ENCODE measurements at places on chromosomes 6 and 20.

DNA sequence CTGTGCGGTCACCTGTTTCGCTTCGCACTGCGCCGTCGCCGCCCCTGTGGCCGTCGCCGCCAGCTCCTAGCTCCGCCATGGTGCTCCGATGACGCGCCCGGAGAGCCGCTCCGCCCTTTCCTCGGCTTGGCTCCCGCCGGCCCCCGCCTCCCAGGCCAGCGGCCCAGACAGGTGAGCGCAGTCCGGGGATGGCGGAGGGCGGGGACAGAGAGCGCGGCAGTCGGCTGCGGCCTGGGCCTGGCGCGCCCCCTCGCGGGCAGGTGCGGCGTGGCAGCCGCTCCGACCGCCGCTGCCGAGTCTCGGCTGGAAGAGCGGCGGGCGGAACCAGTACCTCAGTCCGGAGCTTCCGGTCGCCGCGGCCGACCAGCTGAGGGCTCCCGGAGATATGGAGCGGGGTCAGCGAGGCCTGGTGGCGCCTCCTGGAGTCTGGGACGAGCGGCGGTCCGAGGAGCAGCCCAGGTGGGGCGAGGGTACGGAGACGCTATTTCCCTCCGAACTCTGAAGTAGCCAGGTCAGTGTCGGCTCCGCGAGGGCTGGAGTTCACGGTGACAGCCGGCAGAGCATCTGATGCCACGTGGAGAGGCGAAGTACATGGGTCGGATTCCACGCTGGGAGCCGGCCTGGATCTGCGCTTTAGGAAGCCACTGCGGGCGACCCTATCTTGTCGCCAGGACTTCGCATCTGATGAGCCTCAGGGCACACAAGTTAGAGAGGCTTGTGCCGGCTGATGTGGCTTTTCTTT lies at the start of gene MAP7:
Gene MAP7, minus strand, starts transcription at position 93 of the 742 bp plus-strand sequence. Its CDS starts 14 bp downstream, at position 79.
- peak; percentile 55 for DNase-seq

DNA sequence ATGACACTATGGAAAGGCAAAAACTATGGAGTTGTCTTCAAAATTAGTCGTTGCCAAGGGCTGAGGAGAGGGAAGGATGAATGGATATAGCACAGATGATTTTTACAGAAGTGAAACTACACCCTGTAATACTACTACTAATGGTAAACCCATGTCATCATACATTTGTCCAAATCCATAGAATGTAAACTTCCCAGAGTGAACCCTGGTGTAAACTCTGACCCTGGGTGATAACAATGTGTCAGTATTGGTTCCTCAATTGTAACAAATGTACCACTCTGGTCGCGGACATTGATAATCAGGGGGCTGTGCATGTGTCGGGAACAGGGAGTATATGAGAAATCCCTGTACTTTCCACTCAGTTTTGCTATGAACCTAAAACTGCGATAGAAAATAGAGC lies 72.2 kb downstream of the CNBD2 start:
- no peak for DNase-seq

GRCh38 chr6:101595276-101595675 lies 201.8 kb downstream of the GRIK2 start:
- no peak for DNase-seq

- DNase-seq, result peak; percentile 92
These were observed at the start of gene SPATA2 for GRCh38 chr20:49915380-49916145. TSS of gene SPATA2 (minus strand) at chr20:49915529. CDS start at chr20:49908490, 7,039 bp downstream.

- no peak for DNase-seq
These were observed 53.0 kb upstream of the AIG1 start for GRCh38 chr6:143007646-143008045.

GRCh38 chr20:4569092-4569491 lies 152.6 kb upstream of the PRND start:
- DNase-seq, result no peak

DNA sequence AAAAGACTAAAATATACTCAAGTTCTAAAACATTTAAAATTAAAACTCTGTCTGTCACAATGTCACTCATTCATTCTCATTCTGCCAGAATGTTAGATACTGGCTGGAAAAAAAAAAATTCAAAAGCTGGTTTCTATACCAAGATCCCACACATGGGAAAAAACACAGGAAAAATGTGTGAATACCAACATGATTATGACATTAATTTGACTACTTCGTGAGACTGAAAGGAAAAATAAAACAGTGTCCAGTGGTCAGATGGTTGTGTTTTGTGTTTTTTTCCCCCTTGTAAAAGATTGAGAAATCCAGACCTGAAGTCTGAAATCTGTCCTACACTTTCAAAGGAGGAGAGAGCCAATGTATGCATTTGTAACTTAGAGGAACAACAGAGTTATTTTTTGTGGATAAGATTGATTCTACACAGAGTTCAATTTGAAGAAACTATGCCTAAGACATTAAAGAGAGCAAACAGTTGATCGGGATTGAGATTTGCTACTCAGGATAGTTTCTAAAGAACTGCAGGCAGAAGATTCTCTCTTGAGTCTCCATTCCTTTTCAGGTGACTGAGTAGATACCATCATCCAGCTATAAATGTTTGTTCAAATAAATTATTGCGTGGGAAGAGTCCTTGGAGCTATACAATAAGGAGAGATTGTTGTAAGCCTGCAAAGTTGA lies 39.2 kb upstream of the TXLNB start:
- no peak for DNase-seq

DNA sequence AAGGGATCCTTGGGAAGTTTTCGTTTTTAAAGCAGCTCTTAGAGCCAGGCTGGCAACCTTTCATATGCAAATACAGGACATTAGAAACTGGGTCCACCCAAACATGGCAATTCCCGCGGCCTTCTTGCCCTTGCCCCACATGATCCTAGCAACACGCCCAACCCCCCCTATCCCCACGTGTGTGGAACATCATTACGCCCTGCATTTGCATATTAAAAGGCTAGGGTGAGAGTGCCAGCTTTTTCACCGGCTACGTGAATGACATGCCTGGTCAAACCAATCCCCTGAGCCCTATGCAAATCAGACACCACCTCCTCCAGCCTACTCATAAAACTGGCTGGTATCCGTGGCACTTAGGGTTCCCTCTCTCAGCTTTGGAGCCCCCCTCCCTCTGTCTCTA lies 88.1 kb downstream of the TNFRSF21 start:
- DNase-seq, result no peak

DNA sequence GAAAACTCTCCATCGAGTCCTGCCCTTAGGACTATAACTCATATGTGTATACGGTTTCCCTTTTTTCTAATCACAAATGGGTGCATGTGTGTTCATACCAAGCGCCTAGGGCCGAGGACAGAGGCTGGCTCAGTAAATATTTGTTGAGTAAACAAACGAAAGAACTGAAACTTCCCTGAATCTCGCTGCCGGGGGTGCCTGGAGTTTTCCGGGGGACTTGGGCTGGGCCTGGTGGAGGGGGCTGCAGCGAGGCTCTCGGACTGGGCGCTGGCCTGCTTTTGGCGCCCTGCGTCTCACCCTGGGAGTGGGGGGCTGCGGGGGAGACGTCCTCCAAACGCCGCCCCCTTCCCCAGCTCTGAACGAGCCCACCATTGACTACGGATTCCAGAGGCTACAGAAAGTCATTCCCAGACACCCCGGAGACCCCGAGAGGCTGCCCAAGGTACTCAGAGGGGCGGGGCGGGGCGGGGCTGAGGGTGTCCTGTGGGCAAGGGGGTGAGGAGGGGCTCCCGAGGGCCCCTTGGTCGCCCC lies 49.0 kb downstream of the CPXM1 start:
- no peak for DNase-seq

GRCh38 chr20:45408646-45409213 lies 641 bp downstream of the DBNDD2 start:
- no peak for DNase-seq

DNA sequence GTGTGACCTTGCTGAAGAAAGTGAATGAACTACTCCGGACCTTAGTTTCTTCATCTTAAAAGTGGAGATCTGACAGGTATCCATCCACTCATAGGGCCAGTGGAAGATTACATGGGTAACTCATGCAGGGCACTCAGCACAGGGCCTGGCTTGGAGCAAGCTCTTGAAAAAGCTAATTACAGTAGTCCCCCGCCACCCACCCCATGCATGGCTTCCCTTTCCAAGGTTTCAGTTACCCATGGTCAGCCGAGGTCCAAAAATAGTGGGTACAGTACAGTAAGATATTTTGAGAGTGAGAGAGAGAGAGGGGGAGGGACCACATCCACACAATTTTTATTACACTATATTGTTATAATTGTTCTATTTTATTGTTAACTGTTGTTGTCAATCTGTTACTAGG lies 7.1 kb upstream of the PMEPA1 start:
- DNase-seq, result no peak

DNA sequence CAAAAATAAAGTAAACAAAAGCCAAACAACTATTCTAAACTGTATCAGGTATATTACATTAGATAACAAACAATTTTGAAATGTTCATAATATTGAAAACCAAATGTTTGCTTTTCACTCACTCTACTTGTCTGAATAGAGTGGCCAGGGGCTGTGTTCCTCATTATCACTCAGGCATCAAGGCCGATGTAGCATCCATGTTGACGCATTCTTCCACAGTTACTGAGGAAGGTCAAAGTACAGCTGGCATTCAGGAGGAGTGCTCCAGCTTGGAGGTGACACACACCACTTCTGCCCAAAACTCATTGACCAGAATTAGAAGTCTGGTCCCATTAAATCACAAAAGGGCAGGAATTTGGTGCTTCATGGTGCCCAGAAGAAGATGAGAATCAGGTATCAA lies 137.6 kb upstream of the MANEA start:
- DNase-seq, result no peak

DNA sequence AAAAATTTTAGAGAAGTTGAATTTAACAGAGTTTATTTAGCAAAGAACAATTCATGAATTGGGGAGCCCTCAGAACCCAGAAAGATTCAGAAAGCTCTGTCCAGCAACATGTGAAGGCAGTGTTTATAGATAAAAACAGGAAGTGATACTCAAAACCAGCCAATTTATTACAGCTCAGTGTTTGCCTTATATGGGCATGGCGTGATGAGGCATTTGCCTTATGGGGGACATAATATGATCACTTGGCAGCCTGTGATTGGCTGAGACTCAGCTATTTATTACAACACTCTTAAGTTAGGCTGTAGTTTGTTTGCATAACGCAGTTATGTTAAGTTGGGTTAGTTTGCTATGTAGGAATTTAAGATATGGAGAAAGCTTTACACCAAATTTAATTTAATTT lies 11.5 kb downstream of the HLA-DPA1 start:
- DNase-seq, result no peak

DNA sequence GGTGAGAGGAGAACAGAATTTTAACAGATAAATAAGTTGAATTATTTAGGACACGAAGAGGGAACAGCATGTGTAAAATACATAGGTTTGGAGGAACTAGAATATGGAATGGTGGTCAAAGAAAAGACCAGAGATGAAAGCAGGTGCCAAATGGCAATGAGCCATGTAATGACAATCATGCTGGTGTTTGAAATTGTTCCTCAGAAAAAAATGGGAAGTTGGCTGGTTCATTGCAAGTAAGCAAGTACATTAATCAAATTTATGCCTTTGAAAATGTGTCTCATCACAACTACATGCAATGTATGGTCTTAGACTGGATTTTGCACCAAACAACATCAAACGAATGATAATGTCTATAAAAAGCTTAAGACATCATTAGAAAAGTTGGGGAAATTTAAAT lies 83.3 kb downstream of the SPTLC3 start:
- DNase-seq, result no peak

DNA sequence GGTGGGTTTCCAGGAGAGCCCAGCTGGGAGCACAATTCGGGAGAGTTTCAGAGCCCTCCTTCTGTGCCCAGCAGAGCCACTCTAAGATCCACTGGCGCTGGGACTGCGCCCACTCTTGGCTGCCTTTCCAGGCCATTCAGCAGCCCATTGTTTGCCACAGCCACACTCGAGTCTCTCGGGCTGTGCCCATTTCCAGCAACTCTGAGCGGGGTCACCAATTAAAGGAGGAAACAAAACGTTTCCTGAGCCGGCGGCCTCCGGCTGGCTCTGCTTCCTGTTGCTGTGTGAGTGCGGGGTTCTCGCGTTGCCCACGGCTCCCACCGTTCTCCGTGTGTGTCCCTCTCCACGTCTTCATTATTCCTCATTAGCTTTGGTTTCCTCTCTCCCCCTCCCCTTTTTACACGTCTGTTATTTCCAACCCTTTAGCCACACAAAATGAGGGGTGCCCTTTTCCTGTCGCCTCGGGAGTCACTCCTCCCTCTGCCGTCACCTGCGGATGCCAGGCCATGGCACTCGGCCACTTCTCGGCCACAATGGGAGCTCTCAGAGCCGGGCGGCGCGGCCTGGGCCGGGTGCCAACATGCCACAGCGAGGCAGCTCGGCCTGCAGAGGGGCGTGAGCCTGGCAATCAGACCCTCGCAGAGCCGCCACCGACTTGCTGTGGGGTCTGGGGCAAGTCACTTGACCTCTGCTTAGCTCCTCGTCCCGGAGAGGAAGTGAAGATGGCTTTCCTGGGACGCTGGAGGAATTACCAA lies 94.3 kb upstream of the NKX2-2 start:
- no peak for DNase-seq

GRCh38 chr6:169162752-169163407 lies 90.8 kb downstream of the THBS2 start:
- DNase-seq, result no peak

- peak; percentile 96 for DNase-seq
These were observed 1.3 kb downstream of the TUBB start for GRCh38 chr6:30721198-30722024.

DNA sequence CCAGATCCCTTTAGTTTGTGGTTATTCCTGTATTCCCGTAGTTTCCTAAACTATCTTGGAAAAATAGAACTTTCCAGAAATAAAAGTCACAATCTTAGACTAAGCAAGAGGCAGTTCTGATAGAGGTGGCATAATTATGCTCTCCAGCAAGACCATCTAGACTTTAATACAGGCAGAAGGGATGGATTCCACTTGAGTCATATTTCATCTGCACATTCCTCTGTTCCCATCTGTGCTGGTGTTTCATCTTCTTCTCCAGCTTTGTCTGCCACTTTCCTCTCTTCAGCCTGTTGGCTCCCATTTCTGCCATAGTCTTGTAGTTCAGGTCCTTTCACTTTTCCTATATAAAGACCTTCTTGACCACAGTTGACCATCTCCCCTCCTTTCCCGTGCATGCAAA lies 102.9 kb downstream of the SOBP start:
- no peak for DNase-seq

- DNase-seq, result no peak
These were observed 12.3 kb upstream of the VSTM2L start for GRCh38 chr20:37890643-37891042.

All from stimulated activated CD4-positive, alpha-beta T cell treated with anti-CD3 and anti-CD28 coated beads, Interleukin-4, amount 100 ng/mL, for 4 hours (primary cell).